Cerebellar nuclear complex (tissue), 1 donor: ENCODE measurements at places on chromosomes 13 and 19.

DNA sequence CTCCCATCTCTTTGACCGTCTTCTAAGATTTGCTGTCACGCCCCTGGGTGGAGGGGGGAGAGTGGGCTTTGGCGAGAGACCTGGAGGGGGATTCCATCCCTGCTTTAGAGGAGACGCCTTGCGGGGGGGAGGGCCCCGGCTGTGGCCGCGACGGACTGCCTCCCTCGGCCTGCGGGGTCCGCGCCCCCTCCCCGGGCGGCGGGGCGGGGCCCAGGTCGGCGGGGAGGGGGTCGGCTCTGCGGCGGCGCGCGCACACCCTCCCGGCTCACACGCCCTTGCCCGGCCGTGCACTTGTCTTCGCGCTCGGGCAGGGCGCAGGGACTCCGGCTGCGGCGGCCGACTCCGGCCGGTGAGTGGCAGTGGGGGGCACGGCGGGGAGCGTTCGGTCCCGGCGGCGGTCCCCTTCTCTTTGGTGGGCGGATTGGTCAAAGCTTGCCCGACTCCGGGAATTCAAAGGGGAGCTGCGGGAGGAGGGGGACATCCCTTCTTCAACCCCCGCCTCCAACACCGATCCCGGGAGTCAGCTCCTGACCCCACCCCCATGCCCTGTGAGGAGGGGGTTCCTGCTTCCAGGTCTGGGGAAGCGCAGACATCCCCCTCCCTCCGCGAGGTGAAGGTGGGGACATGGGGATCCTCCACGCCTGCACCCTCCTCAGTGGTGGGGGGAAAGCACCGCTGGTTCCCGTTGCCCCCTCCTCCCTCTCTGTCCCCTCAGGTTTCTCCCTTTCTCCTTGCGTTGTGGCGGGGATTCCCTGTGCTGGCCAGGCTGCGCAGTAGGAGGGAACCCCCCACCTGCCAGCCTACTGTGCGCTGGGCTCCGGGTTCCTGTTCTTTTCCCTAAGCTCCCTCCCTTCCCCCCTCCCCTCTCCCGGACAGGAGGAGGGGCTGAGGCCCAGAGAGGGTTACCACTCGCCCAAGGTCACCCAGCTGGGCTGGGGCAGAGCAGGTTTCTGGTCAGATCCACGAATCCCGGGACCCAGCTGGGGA, 14.6 kb upstream of the KCNN1 start:
- DNase-seq = no peak

GRCh38 chr19:13613447-13613846, 107.2 kb upstream of the CACNA1A start:
- DNase-seq = no peak

DNA sequence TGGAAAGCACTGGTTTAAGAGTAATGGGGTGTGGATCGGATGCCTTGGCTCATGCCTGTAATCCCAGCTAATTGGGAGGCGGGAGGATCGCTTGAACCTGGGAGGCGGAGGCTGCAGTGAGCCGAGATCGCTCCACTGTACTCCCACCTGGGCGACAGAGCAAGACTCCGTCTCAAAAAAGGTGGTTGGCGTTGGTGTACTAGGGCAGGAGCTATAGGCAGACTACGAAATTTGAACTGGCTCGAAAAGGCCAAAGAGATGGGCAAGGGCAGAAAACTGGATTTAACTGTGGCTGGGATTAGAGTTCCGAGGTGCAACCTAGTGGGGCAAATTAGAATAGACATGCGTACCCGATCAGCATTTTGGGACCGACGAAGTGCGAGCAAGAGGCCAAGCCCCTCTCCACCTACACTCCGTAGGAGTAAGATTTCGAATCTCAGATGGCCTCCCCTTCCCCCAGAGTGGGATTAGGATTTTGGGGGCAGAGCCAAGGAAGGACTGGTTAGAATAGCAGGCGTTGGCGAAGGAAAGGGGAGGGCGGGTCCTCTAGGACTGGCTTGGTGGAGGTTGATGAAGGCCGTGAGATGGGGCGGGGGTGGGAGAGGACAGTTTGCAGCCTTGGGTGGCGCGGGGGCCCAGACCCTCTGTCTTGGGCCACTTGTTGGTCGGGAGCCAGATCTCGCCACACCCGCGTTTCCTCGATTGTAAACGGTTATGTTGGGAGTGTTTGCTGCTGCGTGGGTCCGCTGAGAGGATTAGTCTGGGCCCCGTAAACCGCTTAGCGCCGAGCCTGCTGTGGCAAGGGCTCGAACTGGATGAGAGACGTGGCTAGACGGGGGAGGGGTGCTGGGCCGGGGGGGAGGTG, 2.0 kb upstream of the INAFM1 start:
- no peak for DNase-seq

DNA sequence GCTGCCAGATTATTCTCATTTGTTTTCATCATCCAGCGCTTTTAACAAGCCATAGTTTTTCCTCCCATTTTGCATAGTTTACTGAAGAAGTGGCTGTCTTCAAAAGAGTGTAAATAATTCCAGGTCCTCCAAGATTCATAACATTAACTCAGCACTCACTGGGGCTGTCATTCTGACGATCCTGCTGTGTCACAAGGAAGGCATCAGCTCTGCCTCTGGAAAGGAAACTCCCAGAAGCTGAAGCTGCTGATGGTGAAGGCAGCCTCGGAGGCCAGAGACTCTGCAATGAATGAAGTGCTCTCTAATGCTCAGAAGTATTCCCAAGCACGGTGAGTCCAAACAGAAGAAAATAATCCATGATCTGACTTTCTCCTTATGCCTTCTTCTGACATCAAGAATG, 60.0 kb downstream of the FLT1 start:
- DNase-seq = no peak

GRCh38 chr13:79385694-79386093, 20.4 kb downstream of the RBM26 start:
- DNase-seq = no peak

DNA sequence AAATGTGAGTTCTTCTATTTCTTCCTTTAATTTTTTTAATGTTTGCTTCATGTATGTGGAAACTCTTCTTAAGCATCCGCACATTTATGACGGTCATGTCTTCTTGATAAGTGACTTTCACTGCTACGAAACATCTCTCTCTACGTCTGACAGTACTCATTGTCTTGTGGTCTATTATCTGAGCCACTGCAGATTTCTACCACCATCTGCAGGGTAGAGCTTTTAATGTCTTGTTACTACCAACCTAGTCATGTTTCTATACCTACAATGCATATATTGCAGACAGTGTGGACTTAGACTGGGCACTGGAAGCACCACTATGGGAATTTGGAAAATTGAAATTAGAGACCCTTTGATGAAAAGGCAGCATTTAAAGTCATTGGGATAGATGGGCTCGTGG, 75.4 kb upstream of the ARHGEF7 start:
- no peak for DNase-seq

- DNase-seq = no peak
Observed at GRCh38 chr13:50358231-50359040, 343.2 kb downstream of the KCNRG start.

- no peak for DNase-seq
Observed at GRCh38 chr13:30870049-30870884, 35.8 kb upstream of the MEDAG start.

- no peak for DNase-seq
Observed at GRCh38 chr13:109331898-109332297, 454.5 kb downstream of the IRS2 start.

GRCh38 chr19:54684527-54684926, 21.7 kb downstream of the LILRB4 start:
- DNase-seq = no peak

- DNase-seq = no peak
Observed at GRCh38 chr13:87923753-87924152, 252.6 kb downstream of the SLITRK5 start.

GRCh38 chr13:47539317-47539716, 461.8 kb downstream of the SUCLA2 start:
- DNase-seq = no peak

DNA sequence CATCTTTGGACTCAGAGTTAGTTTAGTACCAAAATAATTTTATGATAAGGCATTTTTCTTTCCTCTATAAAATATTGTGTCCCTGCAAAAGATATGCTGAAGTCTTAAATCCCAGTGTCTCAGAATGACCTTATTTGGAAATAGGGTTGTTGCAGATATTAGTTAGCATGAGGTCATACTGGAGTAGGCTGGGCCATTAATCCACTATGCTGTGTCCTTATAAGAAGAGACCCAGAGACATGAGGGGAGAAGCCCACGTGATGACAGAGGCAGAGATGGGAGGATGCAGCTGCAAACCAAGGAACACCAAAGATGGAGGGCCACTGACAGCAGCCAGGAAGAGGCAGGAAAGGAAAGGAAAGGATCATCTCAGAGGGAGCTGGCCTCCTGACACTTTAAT, 6.4 kb downstream of the POGLUT2 start:
- DNase-seq = no peak

GRCh38 chr13:67094952-67095351, 135.2 kb downstream of the PCDH9 start:
- DNase-seq = no peak

- no peak for DNase-seq
Observed at GRCh38 chr13:73740666-73741065, 393.5 kb downstream of the KLF12 start.

- DNase-seq = no peak
Observed at GRCh38 chr13:113001241-113002140, 32.5 kb downstream of the MCF2L start.

GRCh38 chr13:23622985-23623384, 52.8 kb downstream of the TNFRSF19 start:
- no peak for DNase-seq

DNA sequence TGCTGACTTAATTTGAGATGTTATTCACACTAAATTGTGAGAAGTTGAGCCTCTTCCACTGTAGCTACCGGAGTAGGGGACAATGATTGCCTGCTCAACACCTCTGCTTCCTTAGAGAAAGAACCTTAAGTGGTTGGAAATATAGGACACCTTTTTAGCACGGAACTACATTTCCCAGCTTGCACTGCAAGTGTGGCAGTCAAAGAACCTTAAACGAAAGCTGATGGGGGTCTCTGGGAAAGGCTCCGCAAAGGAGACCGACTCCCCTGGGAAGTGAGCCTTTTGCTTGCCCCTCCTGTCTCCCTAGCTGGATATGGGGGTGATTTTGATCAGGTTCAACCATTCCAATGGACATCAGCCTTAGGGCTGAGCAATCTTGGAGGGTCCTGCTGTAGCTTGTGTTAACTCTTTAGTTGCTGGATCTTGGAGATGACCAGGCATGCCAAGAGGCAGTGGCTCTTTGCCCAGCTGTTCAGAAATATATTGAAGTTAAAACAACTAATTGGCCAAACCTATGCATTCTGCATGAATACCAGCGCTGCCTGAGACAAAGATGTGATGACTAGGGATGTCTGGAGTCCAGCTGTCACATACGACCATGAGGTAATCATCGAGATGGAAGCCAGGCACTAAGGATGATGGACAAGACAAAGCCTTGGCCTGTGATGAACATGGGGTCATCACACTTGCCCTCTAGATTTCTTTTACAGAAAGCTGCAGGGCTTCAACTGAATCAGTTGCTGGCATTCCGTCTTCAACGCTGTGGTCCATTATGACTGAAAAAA, 286.5 kb downstream of the FOXO1 start:
- no peak for DNase-seq

DNA sequence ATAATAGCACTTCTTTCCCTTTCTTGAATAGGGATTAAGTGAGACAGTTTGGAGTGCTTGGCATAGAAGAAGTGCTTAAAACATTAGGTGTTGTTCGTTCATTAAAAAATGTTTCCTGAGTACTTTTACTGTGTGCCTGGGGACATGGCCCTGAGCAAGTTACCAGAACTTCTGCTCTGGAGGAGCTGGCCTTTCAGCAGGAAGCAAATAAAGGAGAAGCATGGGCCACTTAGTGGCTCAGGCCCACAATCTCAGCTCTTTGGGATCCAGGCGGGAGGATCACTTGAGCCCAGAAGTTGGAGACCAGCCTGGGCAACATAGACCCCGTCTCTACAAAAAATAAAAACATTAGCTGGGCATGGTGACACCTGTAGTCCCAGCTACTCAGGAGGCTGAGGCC, 5.7 kb downstream of the DNM2 start:
- DNase-seq = no peak

GRCh38 chr19:2274185-2274711, 7.7 kb downstream of the PEAK3 start:
- no peak for DNase-seq

DNA sequence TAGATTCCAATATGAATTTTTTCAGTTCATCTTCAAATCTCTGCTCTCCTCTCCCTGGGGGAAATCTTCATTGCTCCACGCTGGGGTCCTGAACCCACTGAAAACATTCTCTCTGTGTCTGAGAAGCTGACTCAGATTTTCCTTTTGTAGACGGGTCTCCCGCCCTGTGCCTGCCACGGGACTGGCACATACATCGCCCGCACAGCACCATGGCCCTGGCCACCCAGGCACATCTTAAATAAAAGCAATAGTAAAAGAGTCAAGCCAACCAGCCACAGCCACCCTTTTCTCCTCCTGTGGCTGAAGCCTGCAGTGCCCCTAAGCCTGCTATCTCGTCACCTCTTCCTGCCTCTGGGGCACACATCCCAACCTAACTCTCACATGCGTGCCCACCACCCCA, 301.2 kb downstream of the ZNF536 start:
- DNase-seq = no peak

GRCh38 chr13:106401081-106401480, 134.4 kb downstream of the EFNB2 start:
- DNase-seq = no peak

GRCh38 chr19:50536662-50537305, 23.1 kb upstream of the ASPDH start:
- DNase-seq = no peak

GRCh38 chr19:37251308-37252229, 33.6 kb downstream of the ZNF383 start:
- peak; percentile 41 for DNase-seq

DNA sequence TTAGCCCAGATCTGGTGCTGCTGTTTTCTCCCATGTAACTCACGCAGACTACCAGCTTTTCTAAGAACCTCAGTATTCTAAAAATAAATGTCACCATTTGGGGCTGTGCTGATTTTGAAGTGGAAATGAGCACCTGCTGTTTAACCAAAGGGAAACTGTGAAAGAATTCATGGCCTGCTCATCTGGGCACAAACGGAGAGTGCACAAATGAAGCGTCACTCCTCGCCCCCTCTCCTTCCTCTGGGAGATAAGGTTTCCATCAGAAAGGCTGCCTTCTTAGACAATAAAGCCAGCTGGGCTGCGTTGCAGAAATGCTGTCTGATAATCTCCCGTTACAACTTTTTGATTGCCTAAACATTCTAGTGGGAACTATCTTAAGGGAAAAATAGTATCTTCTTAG, 73.7 kb upstream of the SLC15A1 start:
- DNase-seq = no peak
